ENCODE measurements at places on chromosomes 2 and 18.

DNA sequence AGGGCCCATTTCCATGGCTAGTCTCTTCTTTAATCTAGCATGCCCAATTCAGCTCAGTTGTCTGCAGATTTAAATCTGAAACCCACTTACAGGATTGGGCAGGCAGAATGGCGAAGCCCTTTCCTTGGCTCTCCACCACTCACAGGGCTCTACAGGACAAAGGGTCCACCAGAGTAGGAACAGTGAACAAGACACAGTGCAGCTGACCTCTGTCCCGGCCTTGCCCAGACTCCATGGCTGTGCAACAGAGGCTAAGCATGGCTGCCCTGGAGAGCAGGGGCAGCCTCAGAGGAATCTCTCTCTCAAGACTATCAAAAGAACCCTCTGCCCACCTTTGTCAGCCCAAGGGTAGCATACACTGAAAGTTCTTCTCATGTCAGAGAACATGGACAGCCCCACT, 9.7 kb upstream of the ATP6V1B1 start:
- no peak for DNase-seq

GRCh38 chr2:24237313-24237712, 62.5 kb downstream of the FAM228A start:
- DNase-seq: no peak

GRCh38 chr2:105252271-105252670, 10.7 kb downstream of the GPR45 start:
- DNase-seq: no peak

GRCh38 chr2:237283131-237283928, 130.6 kb downstream of the COL6A3 start:
- no peak for DNase-seq

DNA sequence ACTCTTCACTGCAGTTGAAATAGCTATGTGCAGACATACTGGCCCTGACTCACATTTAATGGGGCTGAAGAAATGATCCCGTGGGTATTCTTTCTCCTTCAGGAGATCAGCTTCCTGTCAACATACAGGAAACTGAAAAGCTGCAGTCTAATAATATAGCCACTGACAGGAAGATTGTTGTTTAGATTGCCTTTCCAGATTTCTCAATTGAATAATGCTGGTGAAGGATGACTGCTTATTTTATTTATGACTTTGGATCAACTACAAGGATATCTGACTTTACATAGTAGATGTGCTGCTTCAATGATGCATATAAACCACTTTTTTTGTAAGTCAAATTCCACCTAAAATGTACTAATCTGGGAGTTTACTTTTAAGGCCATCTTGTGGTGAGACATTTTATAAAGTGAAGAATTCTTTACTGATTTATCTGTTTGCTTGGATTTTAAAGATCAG, 93.4 kb upstream of the MAP4K3 start:
- no peak for DNase-seq

GRCh38 chr2:200471324-200471848, 38.5 kb downstream of the KCTD18 start:
- peak; percentile 11 for DNase-seq

Data from stimulated activated naive CD4-positive, alpha-beta T cell (primary cell).